ENCODE measurements at places on chromosomes 11 and 22.

- DNase-seq = no peak
Observed at GRCh38 chr22:28925916-28926315, 42.5 kb downstream of the ZNRF3 start.

DNA sequence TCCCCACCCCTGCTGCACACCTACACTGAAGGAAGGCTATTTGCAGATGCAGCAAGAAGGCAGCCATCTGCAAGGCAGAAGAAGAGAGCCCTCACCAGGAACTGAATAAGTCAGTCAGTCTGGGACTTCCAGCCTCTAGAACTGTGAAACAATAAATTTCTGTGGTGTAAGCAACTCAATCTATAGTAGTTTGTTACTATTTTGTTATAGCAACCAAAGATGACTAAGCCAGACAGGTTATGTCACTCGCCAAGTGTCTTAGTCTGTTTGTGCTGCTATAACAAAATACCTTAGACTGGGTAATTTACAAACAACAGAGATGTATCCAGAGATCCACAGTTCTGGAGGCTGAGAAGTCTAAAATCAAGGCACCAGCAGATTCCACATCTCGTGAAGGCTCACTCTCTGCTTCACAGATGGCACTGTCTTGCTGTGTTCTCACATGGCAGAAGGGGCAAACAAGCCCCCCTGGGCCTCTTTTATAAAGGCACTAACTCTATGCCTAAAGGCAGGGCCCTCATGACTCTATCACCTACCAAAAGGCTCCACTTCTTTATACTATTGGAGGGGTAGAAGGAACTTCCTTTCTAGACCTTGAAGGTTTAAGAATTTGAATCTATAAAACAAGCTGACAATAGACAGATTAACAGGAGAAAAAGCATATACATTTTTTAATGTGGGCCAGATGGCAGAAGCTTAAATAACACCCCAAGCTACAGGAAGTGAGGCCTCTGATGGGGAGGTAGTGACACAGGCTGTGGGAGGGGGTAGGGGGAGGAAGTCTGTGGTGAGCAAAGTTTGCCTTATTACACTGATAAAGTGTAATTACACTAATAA, 12.3 kb downstream of the APOL6 start:
- peak; percentile 48 for DNase-seq

GRCh38 chr11:128190312-128190711, 397.0 kb downstream of the ETS1 start:
- no peak for DNase-seq

- no peak for DNase-seq
Observed at GRCh38 chr11:67452141-67452952, at the start of gene GPR152. Gene GPR152 (minus strand): TSS chr11:67452729. CDS start chr11:67452724, 5 bp downstream.

DNA sequence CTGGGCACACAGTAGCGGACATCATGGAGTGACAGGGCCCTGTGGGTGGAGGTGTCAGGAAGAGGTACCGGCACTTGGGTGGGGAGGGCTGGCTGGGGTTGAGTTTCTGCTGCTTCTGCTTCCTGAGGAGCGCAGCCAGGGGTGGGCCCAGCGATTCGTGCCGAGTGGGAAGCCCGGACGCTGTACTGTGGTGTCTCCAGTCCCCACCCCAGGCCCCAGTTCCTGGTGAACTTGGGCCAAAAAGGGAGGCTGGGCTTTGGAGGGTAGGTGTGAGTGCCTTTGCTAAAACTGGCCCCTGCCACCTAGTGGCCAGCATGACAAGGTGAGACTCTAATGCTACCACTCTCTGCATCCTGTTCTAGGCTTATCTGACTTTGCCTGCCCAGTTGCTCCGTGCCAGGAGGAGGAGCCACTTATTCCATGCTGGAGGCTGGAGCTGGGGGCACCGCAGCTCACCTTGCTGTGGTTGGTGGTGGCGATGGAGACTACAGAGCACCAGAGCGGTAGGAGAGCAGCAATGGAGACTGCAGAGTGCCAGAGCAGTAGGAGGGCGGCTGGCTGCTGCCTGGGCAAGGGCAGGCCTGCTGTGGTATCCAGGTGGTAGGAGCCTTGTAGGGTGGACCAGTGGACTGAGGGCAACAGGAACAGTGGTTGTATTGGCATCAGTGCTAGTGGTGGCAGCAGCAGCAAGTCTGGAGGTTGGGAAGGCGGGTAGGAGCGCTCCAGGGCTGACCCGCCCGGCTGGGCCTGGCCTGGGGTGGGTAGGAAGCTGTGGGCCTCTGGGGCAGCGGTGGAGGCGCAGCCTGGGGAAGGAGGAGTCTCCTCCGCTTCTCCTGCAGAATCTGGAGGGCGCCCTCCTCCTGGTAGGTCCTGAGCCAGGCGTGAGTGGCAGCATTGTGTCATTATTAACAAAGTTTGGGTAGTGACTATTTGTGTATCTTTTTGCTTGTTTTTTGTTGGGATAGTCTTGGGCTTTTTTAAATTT, 2.2 kb upstream of the RFPL2 start:
- DNase-seq = peak; percentile 35

Measured in stimulated activated CD4-positive, alpha-beta T cell treated with anti-CD3 and anti-CD28 coated beads, Interleukin-4, amount 100 ng/mL, for 1 hour (primary cell).